ENCODE measurements at places on chromosomes 12 and 14.

GRCh38 chr14:75559451-75560222 lies 18.8 kb upstream of the FLVCR2 start:
- DNase-seq = peak; percentile 74

GRCh38 chr12:125093681-125094330 lies 28.6 kb downstream of the AACS start:
- DNase-seq = no peak

DNA sequence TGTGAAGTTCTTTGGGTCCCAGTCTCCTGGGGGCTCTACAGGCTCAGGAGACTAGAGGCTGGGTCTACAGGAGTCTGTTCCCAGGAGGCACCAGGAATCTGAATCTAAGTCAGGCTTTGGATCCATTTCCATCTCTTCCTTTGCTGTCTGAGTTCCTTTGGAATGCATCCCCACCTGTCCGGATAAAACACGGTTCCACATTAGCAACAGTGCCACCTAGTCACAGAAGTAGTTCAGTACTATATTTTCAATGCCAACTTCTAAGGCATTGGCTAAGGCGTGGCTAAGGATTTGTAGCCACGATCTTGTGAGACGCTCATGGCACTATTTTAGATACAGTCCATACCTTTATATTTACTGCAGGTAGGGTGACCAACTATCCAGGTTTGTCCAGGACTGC lies 15.1 kb downstream of the ZC2HC1C start:
- DNase-seq = no peak

- DNase-seq = no peak
Measured at GRCh38 chr12:124498275-124499189, 68.9 kb downstream of the NCOR2 start.

DNA sequence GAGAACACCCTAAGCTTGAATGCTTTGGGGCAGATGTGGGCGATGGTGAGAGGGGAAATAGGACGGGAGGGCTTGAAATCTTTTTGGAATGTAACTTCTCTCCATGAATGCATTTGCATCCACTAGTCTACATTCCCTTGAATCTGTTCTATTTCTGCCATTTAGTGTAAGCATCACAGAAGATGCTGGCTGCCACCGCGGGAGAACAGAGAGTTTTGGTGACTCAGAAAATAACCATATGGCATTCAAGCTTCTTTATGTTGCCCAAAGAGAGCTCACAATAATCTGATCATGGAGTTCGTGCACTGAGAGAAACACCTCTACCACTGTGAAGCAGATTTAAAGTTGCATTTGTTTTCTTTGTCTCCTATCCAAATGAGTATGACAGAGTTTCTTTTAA lies 52.6 kb upstream of the OTX2 start:
- no peak for DNase-seq

DNA sequence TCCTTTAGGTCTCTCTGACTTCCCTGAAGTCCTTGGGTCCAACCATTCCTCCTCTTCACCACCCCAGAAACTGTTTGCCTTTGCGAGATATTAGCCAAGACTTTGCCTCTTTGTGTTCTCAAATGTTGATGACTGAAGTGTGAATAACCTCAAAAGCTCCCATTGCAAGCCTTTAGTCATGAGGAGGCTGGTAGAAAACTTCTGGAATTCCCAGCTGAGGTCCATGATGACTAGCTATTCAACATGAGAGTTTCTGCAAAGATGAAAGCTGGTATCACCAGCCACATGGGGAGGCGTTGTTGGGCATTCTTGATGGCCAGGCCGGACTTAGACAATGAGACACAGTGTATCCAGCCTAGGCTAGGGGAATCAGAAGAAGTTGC lies 111.7 kb downstream of the TBX5 start:
- DNase-seq = no peak

DNA sequence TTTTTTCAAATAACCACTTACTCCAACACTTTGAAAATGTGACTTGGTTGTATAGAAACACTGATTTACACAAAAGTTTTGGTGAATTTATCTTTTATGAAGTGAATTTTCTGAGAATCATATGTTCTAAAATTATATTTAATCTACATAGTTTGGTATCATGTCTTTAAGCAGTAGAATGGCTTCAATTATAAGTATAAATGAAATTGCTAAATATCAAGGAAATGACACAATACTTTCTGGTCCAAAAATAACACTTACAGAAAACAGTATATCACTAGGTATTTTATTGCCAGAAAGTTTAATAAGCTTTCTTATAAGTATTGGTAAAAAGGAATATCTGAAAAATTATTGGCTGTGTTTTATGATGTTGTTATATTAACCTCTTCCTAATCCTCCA lies 90.9 kb downstream of the SRGAP1 start:
- DNase-seq = no peak

GRCh38 chr12:40335991-40336390 lies 111.2 kb downstream of the LRRK2 start:
- no peak for DNase-seq

GRCh38 chr12:23446746-23447145 lies 502.7 kb downstream of the SOX5 start:
- no peak for DNase-seq

- DNase-seq = no peak
Measured at GRCh38 chr12:58341791-58342190, 400.4 kb downstream of the ATP23 start.

DNA sequence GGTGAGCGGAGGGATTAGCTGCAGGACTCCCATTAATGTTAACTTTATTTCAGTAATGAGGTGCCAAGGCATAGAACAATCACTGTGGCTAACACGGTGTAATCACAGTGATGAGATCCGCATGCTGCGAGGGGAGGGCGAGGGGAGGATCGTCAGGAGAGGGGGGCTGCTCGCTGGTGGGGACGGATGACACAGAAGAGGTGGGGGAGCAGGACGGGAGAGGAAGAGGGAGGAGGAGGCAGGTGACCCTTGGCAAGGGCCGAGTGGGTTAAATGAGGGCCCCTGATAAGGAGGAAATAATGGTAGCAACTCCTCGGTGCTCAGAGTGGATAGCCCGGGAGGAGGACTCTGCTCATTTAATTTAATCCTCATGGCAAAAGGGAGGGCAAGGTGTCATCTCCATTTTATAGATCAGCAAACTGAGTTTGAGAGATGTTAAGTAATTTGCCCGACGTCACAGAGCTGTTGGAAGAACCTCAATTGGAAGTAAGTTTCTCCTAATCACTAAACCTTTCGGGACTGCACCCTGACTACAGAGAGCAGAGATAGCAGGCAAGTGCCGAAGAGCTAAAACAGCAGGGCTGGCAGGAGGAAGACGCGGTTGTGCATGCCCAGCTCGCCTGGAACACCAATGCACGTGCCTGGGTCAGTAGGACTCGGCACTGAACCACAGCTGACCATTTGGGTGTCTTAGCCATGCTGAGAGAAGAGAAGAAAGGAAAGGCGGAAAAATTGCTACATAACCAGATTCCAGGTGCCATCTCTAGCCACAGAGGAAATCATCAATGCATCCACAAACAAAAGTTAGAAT lies 43.0 kb downstream of the SPRING1 start:
- no peak for DNase-seq

DNA sequence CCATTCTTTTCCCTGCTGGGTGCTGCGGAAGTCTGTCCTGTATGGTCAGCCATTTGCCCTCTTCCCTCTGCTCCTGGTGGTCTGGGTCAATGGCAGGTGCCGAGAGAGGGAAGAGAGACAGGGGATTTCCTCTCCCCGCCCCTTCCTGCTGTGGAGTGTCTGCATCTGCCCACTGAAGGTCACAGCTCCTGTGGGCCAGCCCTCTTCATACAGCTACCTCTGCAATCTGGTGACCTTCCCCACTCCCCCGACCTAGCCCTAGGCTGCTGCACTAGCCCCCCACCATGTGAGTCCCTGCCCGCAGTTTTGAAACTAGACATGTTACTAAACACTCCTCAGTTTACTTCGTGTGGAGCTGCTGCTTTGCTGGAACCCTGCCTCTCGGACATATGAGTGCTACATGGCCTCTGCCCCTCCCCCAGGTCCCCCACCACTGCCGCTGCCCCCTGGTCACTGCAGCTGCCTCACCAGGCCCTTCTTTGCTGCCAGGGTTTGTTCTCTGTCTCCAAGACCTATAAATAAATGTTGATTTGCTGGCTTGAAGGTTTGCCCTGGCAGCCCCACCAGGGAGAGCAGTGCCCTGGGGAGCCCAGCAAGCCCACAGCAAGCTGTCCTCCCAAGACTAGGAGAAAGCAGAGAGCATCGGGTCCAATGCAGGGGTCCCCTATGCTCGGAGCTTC lies 102.9 kb downstream of the DPF3 start:
- DNase-seq = no peak

DNA sequence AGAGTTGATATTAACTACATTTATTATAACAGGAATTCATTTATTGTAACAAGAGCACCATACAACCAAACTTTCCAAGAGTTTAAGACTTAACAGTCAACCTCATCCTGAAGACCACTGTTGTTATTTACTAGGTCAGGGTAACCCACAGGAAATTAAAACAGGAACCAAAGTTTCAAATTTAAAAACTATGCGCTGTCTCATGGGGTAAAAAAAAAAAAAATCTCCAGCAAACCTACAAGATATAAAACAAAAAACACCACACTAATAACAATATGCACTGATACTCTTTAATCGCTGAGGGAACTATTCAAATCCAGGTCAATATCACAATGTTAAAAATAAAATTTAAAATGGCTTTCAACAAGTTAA lies 44.5 kb downstream of the FOXN3 start:
- no peak for DNase-seq

GRCh38 chr14:25032092-25032784 lies 17.7 kb downstream of the STXBP6 start:
- DNase-seq = no peak

DNA sequence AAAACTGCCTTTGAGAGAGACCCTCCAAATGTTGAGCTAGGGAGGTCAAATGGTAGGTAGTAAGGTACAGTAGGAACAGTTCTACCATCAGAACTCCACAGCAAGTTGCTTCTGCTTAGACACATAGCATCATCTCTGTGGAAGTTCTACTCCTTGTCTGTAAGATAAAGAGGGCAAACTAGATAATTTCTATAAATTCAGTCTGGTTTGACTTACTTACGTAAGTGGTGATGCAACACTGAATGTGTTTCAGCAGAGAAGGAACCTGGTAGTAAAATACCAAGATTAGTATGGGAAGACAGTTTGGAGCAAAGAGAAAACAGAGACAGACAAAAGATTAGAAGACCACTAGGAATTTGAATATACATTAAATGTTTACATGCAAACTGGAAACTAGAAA lies 42.0 kb downstream of the KITLG start:
- no peak for DNase-seq

DNA sequence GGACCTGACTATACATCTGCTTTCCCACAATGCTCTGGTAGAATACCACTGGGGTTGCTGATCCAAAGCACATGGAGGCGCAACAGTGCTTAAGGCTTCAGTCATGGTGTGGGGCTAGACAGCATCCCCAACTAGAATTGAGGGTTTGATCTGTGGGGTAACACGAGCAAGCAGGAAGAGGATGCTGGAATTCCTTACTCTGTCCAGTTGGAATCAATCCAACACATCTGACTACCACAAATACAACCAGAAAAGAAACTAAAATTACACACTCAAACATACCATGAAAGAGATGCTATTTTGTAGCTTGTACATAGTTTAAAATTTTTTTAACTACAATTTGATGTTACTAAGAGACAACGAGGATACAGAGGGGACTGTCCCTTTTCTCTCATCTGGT lies 40.4 kb upstream of the GTF2A1 start:
- DNase-seq = no peak

GRCh38 chr14:93003945-93004698 lies 81.2 kb downstream of the CHGA start:
- DNase-seq = no peak

- DNase-seq = no peak
Measured at GRCh38 chr12:127078577-127079350, 1188.2 kb upstream of the TMEM132C start.

DNA sequence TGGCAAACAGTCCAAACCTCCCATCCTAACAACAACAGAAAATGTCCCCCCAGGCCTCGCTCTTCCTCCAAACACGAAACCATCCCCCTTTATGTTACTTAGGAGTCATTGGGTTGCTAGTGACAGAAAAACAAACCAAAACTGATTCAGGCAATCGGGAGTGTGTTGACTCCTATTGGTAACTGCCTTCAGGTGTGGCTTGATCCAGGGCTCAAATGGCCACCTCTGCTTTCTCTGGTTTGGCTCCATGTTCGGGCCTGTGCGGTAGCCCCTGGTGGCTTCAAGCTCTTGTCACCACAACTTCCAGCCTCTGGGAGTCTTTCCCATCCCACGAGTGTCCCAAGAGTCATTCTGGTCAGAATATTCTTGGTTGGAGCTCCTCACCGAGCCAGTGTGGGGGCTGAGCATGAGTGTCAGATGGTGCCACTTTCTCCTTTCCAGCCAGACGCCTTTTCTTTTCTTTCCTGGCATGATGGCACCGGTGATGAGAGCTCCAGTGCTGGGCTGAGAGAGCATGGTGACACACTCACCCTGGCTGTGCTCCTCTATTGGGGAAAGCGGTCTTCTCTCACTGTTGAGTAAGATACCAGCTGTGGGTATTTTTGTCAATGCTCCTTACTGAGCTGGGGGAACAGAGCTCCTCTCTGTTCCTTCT lies 38.6 kb downstream of the NOC4L start:
- DNase-seq = no peak

- DNase-seq = peak; percentile 1
Measured at GRCh38 chr12:108696111-108696995, 35.0 kb downstream of the CORO1C start.

- no peak for DNase-seq
Measured at GRCh38 chr12:69130064-69130463, 109.3 kb upstream of the CPSF6 start.

DNA sequence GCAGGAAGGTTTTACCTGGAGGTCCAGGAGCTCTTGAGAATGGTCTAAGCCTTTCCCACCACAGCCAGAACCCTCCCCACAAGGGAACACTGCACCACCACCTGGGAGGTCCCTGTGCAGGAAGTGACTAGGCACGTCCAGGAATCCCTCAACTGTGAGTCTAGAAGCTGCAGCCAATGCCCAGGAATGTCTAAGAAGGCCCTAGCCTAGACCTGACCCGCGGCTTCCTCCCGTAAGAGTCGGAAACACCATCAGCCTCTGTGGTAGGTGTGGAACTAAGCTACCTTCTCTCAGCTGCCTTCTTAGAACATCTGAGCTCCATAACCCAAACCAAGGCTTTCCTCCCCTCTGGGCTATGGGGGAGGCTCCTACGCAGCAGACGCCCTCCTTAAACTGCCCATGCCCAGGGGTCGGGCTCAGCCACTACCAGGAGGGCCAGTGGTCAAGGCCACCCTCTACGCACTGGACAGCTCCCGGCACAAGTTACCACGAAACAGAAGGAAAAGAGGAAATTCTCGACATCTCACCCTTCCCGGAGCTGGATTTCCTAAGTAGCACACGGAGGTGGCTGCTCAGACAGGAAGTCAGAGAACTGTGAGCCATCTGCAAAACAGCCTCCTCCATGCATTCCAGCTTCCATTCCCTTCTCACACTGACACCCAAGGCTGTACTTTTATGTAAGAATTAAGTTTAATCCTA lies 25.5 kb downstream of the ZFYVE21 start:
- no peak for DNase-seq

GRCh38 chr12:2195085-2195484 lies 142.3 kb downstream of the CACNA1C start:
- DNase-seq = no peak

GRCh38 chr12:62879691-62880090 lies 55.3 kb downstream of the PPM1H start:
- DNase-seq = no peak

GRCh38 chr12:74539765-74540526 lies 2.3 kb downstream of the ATXN7L3B start:
- no peak for DNase-seq

- no peak for DNase-seq
Measured at GRCh38 chr14:53218161-53218560, 65.0 kb upstream of the DDHD1 start.
